RWPE1 (cell line): ENCODE measurements at places on chromosomes 3 and 15.

DNA sequence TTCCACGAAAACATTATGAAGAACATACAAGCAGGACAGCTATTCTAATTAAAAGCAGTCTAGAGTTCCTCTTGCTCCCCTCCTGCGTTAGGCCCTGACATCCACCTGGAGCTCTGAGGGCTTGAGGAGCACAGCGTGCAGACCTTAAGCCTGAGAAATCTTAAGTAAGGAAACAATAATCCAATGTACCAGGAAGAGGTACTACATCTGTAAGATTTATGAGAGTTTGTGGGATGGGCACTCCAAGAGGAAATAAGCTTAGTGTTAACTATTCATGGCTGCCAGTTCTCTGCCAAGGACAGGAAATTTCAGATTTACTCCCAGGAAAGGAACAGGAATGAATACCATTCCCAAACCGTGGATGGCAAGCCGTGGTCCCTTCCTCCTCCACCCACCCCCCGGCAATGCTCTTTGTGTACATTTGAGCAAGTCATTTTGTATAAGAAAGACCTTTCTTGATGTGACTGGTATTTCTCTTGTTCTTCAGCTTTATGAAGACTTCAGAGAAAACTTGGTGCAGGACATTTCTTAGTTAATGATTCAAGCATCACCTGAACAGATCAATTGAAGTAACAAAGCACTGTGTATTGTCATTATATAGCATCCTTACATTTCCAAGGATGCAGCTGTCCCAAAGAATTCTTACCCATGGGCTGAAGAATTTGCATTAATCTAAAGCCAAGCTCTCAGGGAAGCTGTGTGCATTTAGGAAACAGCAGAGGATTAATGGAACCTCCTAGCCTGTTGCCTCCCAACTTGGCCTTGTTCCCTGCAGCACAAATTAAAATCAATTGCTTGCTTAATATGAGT, 28.8 kb upstream of the VILL start:
- DNase-seq, result no peak

DNA sequence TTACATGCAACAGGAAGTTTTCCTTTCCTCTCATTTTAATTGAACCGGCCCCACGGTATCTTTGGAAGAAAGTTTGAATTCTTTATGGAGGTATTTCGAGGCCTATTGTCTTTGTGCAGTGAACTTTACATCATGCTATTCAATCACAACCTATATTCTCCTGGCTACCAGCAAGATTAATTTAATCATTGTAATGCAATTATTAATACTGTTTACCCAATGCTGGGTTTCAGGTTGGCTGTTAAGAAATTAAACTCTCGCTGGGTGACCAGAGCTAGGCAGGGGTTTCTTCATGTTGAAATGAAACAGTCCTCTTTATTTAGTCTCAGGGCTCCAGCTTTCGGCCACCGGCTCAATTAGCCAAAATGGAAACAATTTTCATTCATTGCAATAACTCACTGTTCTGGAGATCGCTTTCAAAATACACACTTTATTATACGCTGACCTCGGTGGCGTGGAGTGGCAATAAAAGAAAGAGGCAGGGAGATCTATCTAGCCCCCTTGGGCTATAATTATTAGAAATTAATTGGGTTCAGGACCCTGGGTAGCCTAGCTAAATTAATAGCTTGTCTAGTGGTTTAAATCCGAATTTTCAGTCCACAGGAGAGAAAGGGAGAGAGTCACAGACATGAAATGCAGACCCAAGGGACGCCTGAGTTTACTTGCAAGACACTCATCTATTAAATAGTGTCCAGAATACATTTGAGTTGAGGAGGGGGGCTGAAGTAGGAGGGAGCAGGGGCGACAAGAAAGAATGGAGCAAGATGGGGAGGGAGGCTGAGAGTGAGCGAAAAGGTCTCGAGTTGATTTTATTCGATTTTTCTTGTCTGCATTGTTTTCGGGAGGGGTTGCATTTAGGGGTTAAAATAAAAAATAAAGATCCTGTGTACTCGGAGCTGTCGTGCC, 3.9 kb upstream of the MECOM start:
- no peak for DNase-seq

GRCh38 chr3:101719604-101720185, 4.7 kb upstream of the CEP97 start:
- no peak for DNase-seq

- no peak for DNase-seq
Observed at GRCh38 chr15:74191798-74192197, 10.8 kb downstream of the STRA6 start.

DNA sequence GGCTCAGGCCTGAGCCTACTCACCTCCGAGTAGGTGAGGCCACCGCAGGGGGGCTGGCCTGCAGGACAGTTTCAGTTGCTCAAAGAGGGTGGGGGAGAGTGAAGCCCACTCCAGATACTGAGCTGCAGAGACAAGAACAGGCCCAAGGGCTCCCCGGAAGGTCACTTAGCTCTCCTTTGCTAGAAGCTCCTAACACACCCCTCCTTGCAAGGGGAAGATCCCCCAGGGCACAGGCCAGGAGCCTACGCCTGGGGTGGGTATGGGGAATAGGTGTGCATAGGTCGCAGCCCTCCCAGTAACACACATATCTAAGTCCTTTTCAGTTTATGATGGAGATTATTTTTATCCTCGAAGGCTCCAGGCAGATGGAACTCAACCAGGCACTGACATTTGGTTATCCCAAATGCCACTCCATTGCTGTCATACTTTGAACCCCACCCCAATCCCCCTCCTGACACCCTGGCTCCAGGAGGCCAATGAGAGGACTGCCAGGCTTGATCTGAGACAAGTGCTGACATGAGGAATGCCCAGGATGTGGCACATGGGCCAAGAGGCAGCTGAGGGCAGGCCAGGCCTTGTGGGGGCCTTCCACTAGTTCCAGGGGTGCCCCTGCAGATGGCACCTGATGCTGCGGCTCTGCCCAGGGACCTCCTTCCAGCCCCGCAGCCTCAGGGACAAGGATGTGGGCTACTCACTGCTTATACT, 1.1 kb upstream of the MUSTN1 start:
- DNase-seq, result no peak

- DNase-seq, result peak; percentile 5
Observed at GRCh38 chr3:72383883-72384282, 464.4 kb downstream of the SHQ1 start.

DNA sequence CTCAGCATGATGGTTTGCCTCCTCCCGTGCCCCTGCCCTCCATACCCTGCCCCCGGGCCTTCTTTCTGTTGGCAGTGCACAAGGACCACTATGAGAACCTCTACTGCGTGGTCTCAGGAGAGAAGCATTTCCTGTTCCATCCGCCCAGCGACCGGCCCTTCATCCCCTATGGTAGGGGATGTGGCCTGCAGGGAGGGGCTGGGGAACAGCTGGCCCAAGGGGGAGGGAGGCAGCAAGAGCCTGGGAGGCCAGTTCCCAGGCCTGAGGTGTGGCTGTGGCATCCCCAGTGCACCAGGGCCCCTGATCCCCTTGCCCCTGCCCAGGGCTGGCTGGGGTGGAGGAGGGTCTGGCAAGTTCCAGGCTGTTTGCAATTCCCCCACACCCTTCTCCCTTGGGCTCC, 2.6 kb upstream of the PLA2G4B start:
- no peak for DNase-seq

GRCh38 chr3:134697830-134698689, 47.2 kb upstream of the KY start:
- no peak for DNase-seq
